Right ventricle myocardium inferior (tissue), 1 donor: ENCODE measurements at places on chromosomes 11 and 22.

- DNase-seq: no peak
Measured at GRCh38 chr11:13229711-13230318, 47.8 kb upstream of the BMAL1 start.

DNA sequence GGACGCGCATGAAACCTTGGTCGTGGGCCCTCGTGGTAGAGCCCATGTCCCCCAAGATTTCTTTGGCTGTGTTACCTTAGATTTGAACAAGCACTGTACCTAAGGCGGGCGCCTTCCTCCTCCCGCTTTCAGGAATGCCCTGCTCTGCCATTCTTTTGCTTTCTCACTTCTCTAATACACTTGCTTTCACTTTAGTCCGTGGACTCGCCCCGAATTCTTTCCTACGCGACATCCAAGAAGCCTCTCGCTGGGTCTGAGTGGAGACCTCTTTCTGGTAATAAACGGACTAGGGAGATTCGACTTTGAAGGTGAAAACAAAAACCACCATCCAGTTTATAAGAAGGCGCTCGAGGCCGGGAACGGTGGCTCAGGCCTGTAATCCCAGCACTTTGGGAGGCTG, 1.2 kb upstream of the NUP50 start:
- DNase-seq: no peak

DNA sequence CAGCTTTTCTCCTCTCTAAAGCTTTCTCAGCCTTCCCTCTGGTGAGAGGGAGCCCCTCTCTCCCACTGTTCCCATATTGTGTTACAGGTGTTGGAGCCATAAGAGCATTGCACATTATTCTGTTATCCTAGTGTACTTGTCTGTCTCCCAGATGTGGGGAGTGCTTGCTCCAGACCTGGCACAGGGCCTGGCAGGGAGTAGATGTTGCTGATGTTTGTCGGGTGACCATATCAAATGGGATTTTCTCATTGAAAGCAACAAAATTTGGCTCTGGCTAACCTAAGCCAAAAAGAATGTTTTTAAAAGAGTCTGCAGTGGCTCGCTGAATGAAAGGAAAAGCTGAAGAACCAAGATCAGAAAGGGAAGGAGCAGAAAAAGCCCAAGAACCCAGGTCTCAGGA, 41.1 kb downstream of the CYB5R2 start:
- DNase-seq: no peak

DNA sequence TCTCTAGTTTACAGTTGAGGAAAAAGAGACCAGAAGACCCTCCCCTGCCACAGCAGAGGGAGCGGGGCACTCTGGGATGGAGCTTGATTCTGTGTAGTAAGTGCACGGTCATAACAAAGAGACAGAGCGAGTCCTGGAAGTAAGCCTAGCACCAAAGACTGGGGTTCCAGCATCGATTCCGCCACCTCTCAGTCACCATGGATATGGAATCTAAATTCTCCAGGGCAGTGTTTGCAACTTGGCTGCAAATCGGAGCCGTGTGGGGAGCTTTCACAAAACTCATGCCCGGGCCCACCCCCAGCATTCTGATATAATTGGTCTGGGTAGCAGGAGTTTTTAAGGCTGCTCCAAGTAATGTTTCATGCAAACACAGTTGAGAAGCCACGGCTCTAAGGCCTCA, 129.5 kb upstream of the OPCML start:
- DNase-seq: no peak

- DNase-seq: no peak
Measured at GRCh38 chr11:2213890-2214526, 42.4 kb upstream of the TH start.

GRCh38 chr22:47176573-47177333, 414.3 kb downstream of the TBC1D22A start:
- no peak for DNase-seq

- no peak for DNase-seq
Measured at GRCh38 chr11:112222303-112222702, 3.9 kb upstream of the PTS start.

DNA sequence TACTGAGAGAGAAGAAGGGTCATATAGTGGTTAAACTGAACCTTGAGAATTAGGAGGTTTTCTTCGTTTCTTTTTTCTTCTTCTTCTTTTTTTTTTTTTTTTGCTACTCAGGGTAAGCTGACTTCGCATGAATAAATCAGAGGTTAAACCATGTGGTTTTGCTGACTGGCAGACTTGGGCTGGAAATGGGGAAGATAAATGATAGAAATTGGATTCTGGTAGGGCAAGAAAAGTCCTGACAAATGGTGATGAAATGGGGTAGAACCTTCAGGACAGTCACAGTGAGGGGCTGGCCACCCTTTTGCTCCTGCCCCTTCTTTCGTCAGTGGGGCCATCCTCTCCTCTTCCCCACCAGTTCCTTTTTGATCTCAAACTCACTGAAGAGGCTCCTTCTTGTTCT, 1.6 kb upstream of the SWAP70 start:
- DNase-seq: peak; percentile 57

DNA sequence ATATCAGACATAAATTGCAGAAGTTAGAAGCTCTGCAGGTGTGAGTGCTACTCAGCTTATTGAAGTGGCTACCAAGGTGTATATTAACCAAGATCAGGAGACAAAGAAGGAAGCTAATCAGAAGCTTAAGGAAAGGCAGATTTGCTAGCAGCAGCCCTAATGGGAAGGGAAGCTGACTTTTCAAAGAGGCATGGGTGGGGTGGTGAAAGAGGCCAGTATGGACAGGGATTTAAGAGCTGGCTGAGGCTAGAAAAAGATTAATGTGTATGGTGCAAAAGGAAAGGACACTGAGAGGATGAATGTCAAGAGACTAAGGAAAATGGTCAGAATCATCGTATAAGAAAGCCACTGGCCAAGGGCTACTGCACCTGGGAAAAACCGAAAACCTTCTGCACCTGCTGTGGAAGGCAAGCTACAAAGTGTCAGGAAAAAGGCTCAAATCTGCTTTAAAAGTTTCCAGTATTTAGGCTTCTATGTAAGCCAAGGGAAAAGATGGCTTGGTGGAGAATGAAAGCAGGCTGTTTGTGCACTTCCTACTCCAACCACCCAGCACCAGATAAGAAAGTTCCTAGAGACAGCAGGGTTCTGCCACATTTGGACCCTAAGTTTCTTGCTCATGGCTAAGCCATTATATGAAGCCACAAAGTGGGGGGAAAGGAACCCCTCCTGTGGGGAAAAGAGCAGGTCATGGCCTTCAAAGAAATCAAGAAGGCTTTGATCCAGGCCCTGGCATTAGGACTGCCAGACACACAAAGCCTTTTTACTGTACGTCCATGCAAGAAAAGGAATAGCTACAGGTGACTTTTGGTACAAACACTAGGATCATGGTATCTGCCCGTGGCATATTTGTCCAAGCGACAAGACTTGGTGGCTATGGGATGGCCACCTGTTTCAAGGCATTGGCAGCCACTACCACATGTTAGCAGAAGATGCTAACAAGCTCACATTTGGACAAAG, 40.9 kb upstream of the GLYAT start:
- DNase-seq: no peak

GRCh38 chr11:76094740-76095139, 111.6 kb downstream of the WNT11 start:
- no peak for DNase-seq

DNA sequence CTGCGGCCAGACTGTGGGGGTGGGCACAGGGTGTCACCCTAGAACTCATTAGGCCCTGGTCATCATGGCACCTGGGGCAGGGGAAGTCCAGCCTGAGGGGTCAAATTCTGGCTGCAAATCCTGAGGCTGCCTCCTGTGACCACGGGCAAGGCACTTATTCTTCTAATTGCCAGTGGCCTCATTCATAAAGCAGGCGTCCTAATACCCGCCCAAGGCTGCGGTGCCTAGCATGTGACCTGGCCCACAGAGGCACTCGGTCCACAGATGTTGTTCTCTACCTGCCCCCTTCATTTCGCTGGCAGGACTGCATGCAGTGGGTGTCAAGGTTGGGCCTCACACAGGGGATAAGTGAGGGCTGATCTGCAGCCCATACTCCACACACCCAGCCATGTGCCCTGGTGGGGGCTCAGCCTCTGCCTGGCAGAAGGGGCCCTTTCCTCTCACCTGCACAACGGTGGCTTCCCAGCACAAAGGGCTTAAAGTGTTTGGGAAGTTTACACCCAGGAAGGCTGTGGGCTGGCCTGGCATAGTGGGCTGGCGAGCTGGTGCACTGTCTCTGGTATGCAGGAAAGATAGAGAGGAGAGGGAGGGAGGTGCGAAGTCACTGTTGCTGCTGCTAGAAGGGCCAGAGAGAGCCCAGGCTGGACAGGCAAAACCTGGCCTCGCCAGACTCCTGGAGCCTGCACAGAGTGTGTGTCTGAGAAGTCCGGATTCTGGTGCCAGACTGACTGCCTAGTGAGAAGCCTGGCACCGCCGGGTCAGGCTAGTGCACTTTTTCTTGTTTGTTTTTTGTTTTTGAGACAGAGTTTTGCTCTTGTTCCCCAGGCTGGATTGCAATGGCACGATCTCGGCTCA, 3.2 kb downstream of the MPST start:
- DNase-seq: no peak

GRCh38 chr11:130166457-130166784, 6.8 kb downstream of the ST14 start:
- DNase-seq: no peak

DNA sequence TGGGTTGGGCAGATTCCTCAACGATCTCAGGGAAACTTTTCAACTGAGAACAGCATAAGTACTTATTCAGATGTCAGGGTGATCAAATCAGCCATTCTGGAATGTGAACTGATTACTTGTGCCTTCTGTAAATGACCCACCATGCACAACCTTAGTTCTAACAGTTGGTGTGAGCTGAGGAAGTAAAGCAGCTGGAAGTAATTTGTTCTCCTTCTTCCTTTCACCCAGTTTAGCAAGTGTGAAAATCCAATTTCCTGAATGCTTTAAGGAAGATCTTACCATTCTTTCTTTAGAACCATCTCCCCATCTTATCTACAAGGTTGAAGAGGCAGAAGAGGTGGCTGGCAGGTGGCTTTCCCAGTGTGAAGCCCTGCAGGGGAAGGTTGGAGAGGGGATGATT, 781.6 kb downstream of the ETS1 start:
- no peak for DNase-seq

DNA sequence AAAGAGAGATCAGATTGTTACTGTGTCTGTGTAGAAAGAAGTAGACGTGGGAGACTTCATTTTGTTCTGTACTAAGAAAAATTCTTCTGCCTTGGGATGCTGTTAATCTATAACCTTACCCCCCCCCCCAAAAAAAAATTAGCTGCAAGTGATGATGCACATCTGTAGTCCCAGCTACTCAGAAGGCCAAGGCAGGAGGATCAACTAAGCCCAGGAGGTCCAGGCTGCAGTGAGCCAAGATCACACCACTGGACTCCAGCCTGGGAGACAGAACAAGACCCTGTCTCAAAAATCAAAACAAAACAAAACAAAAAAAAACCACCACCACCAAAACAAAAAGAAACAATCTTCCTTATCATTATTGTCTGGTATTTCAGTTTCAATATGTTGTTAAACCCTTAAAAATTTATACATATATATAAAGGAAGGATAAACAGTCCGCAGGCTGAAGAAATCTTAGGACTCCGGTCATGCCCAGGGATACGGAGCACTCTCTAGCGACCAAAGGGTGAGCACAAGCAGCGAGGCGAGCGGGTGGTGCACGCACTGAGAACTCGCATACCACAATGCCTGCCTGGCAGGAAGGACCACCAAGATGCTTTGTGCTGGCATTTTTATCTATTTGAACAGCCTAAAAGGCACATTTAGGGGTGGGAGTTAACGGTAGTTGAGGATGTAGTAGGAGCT, 6.4 kb downstream of the POLDIP3 start:
- DNase-seq: no peak

DNA sequence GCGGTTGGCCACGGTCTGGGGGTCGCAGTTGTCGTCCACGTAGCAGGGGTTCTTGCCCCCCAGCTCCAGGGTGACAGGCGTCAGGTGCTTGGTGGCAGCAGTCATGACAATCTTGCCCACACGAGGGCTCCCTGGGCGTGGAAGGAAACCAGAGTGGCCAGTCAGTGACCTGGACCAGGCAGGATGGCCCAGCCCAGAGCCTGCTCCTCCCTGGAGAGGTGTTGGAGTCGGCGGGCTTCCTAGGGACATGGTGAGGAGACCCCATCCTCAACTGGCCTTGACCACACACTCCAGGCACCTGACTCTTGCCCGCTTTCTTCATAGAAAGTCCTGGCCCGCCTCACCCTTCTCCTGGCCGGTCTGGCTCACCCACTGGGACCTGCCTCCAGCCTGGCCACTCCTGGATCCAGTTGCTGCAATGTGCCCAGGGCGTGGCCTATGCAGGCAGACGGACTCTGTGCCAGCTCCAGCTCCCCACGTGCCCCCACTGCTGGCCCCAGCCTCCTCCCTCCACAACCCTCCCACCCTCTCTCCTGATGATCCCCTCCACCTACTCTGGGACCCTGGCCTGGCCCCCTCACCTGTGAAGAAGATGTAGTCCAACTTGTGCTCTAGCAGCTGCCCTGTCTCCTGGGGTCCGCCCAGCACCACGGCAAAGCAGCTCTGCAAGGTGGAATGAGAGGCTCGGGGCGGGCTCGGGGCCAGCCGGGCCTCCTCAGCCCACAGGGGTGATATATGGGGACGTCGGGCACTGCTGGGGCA, 8.7 kb downstream of the ALDH3B2 start:
- no peak for DNase-seq

DNA sequence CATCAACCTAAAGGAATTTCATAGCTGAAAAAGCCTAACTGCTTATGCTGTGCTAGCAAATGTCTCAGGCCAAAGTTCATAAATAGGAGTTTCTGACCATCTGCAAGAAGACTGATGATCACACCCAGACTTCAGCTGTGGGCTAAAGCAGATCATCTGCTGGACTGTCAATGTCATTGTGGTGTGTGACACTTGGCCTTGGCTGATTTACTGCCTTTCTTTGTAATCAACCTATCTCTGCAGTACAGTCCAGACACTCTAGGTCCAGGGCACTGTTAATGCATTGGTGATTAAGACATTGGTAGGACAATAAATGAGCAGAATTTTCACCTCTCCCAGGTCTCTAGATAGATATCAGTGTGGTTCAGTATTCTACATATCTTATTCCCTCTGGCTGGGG, 40.3 kb upstream of the SMCO4 start:
- DNase-seq: no peak

GRCh38 chr22:24471570-24471969, 23.6 kb upstream of the UPB1 start:
- DNase-seq: peak; percentile 76

DNA sequence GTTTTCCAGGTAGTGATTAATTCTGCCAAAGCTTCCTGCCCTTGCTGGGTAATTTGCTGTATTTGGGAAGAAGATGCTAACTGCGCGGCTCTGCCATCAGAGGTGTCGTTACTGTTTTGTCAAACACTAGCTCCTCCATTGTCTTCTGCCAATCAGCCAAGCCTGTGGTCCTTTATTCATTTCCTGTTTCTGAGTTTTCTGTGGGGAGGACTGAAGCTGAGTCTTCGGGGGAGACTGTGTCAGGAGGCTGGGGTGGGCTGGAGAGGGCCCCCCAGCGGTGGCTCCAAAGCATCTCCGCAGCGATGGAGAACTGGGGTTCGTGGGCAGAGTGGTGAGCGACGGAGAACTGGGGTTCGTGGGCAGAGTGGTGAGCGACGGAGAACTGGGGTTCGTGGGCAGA, 322.9 kb upstream of the B3GAT1 start:
- no peak for DNase-seq

GRCh38 chr11:124895471-124895971, 2.1 kb downstream of the ROBO4 start:
- no peak for DNase-seq

- DNase-seq: no peak
Measured at GRCh38 chr11:114705280-114706024, 27.1 kb downstream of the NXPE2 start.

- peak; percentile 99 for DNase-seq
Measured at GRCh38 chr11:47426062-47426956, at the start of gene PSMC3. TSS of gene PSMC3 (minus strand) at chr11:47426439. CDS start at chr11:47426279, 160 bp downstream.
